Bladder microvascular endothelial cell (primary cell): ENCODE measurements at places on chromosomes 6 and 20. TPM values are rescaled to one million over a fixed set of nuclear protein-coding genes. Genes with fewer than 3 reads are reported as not detected.

MUC21 gene
- total RNA-seq, result not detected in 2 replicates

HSPA1L gene
- total RNA-seq, result 0.81 and 1.8 TPM in 2 replicates

HEY2 gene
- under 0.01 TPM in 1 of 2 replicates, not detected in the other for total RNA-seq

CLPSL1 gene
- total RNA-seq, result not detected in 2 replicates

NTSR1 gene
- under 0.01 TPM in 1 of 2 replicates, not detected in the other for total RNA-seq

HLA-DRA gene
- 2.9 TPM in 1 of 2 replicates, not detected in the other for total RNA-seq

SLC35B3 gene
- 11.8 and 22.3 TPM in 2 replicates for total RNA-seq

BTN1A1 gene
- not detected in 2 replicates for total RNA-seq

C6orf52 gene
- total RNA-seq, result 0.32 TPM in 1 of 2 replicates, not detected in the other

SIGLEC1 gene
- total RNA-seq, result not detected in 2 replicates

SLC17A1 gene
- total RNA-seq, result not detected in 2 replicates

CNKSR3 gene
- total RNA-seq, result 4.2 and 22.3 TPM in 2 replicates

PERP gene
- 13.1 and 24.2 TPM in 2 replicates for total RNA-seq

AVP gene
- total RNA-seq, result not detected in 2 replicates

ESR1 gene
- not detected in 2 replicates for total RNA-seq

RAET1E gene
- 0.16 TPM in 1 of 2 replicates, not detected in the other for total RNA-seq

UNC5CL gene
- total RNA-seq, result under 0.01 and 0.06 TPM in 2 replicates

MEI4 gene
- total RNA-seq, result under 0.01 TPM in 1 of 2 replicates, not detected in the other

TCP11 gene
- not detected in 2 replicates for total RNA-seq

ELOVL4 gene
- 0.49 and 0.63 TPM in 2 replicates for total RNA-seq

CALHM4 gene
- total RNA-seq, result 0.25 and 0.97 TPM in 2 replicates

MACROD2 gene
- 0.65 and 1.3 TPM in 2 replicates for total RNA-seq

KIAA0408 gene
- total RNA-seq, result under 0.01 TPM in 1 of 2 replicates, not detected in the other

HLA-G gene
- not detected in 2 replicates for total RNA-seq

HUS1B gene
- total RNA-seq, result 0.65 and 3.7 TPM in 2 replicates

PAK5 gene
- total RNA-seq, result not detected in 2 replicates

DCDC2 gene
- under 0.01 and 0.06 TPM in 2 replicates for total RNA-seq

C20orf202 gene
- 0.06 TPM in 1 of 2 replicates, not detected in the other for total RNA-seq

FAXC gene
- 0.81 and 1.6 TPM in 2 replicates for total RNA-seq

TEAD3 gene
- total RNA-seq, result under 0.01 and 0.31 TPM in 2 replicates

ATXN1 gene
- 7.6 and 20.1 TPM in 2 replicates for total RNA-seq

SNAP25 gene
- 0.25 and 0.32 TPM in 2 replicates for total RNA-seq

KCNQ2 gene
- total RNA-seq, result not detected in 2 replicates

SIRPD gene
- total RNA-seq, result not detected in 2 replicates

FAM83C gene
- total RNA-seq, result not detected in 2 replicates
